Putamen (tissue), 1 donor: ENCODE measurements at places on chromosomes 7 and 10.

DNA sequence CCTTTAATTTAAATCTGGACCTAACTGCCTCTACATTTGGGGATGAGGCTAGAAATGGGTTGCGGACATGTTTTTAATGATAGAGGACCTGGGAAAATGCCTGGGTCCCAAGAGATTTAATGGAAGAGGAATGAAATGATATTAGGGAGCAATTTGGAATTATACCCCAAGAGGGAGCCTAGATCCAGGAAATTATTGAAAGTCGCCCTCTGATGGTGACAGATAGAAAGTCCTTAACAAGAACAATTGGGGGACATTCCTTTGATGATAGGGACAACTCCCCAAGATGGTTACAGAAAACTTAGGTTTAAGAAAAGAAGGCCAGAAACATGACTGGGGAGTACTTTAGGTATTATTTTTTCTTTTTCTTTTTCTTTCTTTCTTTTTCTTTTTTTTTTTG, 9.5 kb upstream of the TSGA13 start:
- no peak for DNase-seq

DNA sequence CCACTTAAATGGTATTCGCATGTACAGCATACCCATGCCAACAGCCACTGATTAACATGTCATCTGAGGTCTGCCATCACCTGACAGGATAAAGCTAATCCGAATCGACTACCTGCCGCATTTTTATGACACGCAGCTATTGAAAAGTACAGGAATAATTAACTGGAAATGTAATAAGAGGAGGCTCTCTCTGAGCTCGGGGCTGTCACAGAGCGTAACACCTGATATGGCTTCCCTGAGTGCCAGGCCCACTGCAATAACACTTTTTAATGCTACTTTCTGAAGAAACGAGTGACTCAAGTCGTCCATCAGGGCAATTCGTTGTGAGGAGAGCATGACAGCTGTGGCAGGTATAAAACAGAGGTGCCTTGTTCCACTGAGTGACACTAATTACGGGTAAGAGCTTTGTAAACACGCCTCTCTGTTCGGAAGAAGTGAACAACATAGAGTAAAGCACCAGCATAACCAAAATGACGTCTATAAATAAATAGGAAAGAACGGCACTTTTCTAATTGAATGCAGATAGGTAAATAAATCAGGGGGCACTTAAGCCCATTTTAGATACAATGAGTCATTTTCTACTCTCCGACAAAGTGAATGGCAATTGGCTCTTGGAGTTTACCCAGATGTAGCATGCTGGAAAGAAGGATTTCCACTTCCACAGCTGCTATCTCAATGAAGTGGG, 56.5 kb upstream of the CREB5 start:
- DNase-seq, result no peak

GRCh38 chr10:104641187-104641936, at the start of gene SORCS3:
Gene SORCS3, plus strand, starts transcription at chr10:104641290.
- DNase-seq, result no peak

DNA sequence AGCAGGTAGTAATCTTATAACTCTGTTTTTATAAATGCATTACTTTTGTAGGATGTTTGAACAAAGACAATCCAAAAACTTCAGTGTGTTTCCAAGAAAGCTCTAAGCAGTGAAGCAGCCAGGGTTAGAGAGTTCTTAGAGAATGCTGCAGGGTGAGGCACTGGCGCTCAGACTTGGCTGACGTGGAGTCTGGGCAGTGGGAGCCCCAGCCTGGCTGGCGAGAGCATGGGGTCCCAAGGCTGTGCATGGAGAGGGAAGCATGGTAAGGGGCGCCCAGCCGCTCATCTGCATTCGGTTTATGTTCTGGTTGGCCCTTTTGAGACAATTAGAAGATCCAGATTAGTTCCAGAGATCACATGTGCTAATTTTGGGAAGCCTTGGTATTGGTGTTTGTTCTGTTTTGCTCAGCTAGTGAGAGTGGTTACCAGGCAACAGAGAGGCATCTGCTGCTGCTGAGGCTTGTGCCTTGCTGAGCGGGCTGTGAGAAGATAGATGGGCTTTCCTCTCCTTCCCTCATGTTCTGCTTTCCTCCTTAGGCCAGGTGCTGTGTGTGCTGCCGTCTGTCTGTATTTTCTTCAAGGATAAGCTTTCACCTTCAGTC, 10.3 kb downstream of the SUN1 start:
- no peak for DNase-seq

DNA sequence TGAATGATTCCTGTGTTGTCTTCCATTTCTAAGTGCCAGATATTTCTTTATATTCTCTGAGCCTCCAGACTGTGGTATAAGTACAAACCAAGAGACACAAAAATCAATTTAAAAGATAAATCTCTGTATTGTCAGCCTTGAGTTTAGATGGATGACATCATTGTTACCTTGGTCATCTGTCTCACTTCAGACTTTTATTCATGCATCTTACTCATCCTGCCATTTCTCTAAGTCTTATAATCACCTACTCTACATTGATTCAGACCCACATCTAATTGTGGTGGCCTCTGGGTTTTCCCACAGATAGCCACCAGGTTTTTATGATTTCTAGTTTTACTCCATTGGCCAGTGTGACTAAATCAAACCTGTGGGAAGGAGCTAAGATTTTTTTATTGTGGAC, 26.8 kb upstream of the HDAC9 start:
- DNase-seq, result no peak

- DNase-seq, result no peak
Measured at GRCh38 chr7:99677013-99677647, 2.7 kb downstream of the CYP3A5 start.

- DNase-seq, result no peak
Measured at GRCh38 chr10:96891840-96892239, 59.7 kb downstream of the LCOR start.

GRCh38 chr10:124296121-124296812, 122.5 kb downstream of the OAT start:
- no peak for DNase-seq

DNA sequence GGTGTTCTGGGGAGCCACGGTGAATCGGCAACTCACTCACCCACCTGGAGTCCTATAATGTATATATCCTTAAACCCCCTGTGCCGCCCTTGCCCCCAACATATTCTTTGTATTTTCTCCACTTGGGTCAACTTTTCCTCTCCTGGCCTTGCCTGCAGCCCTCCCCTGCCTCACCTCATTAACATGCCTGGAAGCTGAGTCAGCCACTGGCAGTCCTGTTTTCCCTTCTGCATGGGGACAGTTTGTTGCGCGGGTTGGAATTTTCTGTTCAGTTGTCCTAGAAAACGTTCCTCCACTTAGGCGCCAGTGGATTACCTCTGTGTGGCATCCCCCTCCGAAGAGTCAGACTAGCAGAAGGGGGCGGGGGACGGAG, 97.4 kb downstream of the C10orf105 start:
- DNase-seq, result no peak

GRCh38 chr7:128189231-128189930, 51.7 kb upstream of the LEP start:
- no peak for DNase-seq

DNA sequence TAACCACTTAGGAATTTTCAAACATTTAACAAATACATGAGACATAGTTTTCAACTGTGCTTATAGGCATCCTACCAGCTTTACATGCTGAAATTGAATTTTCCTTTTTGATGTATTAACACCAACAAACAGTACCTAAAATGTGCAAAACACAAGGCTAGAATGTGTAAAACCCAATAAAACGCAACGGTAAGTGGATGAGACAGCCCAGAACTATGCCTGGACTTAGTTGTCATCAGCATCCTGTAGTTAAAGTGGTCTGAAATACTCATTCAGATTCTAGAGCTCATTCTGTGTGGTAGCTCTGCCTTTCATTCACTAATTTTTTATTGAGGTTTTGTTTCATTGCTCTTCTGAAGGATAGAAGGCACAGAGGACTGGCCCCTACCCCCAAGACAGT, 137.1 kb downstream of the BMPER start:
- DNase-seq, result no peak

GRCh38 chr10:72337039-72337629, 17.6 kb downstream of the DNAJB12 start:
- no peak for DNase-seq

DNA sequence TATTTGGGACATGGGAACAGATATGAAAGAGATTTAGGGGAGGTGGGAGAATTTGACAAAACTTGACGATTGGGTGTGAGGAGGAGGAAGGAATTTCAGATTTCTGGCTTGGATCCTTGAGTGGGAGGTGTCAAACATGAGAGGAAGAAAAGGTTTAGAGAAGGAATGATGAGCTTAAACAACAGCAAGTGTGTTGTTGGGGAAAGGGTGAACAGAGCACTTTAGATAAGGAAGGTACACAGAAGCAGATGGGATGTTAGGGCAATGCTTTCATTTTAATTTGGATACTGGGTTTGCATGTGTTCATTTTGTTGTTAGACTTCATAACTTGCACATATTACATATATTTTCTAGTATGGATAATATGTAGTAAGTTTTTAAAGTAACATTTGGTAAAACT, 23.2 kb downstream of the REEP3 start:
- DNase-seq, result no peak

- DNase-seq, result no peak
Measured at GRCh38 chr7:70047891-70048448, 449.7 kb downstream of the AUTS2 start.

- DNase-seq, result no peak
Measured at GRCh38 chr10:54940418-54940817, 139.4 kb upstream of the PCDH15 start.

DNA sequence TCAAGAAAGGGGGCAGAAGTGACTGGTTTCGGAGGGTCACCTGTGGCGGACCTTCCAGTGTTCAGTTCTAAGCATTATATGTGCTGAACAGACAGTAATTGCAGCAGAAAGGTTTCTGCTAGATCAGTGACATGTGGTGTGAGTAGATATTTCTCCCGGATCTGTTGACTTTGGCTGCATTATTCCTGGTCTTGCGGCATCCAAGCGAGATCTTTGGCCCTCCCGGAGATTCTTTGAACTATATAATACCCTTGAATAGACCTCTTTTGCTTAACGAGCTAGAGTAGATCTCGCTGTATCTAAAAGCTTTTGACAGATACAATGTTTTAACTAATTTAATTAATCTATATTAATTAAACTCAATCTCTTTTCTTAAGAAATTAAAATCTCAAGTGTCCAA, 99.8 kb downstream of the PTN start:
- DNase-seq, result no peak

- no peak for DNase-seq
Measured at GRCh38 chr10:98331885-98332284, 63.9 kb upstream of the LOXL4 start.

DNA sequence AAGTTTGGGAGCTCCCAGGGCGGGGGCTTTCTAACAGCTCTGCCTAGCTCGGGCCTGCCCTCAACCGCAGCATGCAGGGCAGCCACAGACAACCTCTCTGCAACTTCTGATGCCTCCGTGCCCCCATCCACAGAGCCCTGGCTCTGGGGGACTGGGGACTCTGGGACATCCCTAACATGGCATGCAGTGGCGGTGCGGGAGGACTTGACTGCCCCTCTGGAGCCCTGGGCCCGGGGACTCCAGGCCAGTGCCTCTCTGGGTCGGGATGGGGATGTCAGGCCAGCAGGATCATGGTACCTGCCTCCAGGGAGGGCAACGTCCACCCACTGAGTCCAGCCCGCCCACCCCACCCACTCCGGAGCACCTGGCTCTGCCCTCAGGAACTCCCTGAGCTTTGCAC, 520 bp upstream of the AQP1 start:
- no peak for DNase-seq

- no peak for DNase-seq
Measured at GRCh38 chr10:50561816-50562215, 61.9 kb downstream of the SGMS1 start.

- DNase-seq, result no peak
Measured at GRCh38 chr7:76513817-76514799, 3.8 kb downstream of the UPK3B start.

- DNase-seq, result no peak
Measured at GRCh38 chr7:131131746-131132431, 195.8 kb upstream of the MKLN1 start.
